Hematopoietic multipotent progenitor cell treated with erythropoietin and hydrocortisone succinate and interleukin-3 and kit ligand, for 6 days (in vitro differentiated cells): ENCODE measurements at places on chromosomes 7 and 10.

DNA sequence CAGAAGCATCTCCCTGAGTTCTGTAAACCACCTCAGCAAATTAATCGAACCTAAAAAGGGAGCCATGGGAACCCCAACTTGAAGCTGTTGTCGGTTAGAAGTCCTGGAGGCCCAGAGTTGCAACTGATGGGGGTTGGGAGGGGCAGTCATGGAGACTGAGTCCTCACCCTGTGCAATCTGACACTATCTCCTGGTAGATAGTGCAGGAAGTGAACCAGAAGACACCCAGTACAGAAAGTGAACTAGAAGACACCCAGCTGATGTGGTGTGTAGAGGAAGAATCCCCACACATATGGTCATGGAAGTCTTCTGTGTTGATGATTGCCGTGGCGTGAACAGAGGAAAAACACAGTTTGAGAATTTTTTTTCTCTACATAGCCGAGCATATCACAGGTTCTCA, 58.8 kb upstream of the SRRM3 start:
- no peak for DNase-seq

DNA sequence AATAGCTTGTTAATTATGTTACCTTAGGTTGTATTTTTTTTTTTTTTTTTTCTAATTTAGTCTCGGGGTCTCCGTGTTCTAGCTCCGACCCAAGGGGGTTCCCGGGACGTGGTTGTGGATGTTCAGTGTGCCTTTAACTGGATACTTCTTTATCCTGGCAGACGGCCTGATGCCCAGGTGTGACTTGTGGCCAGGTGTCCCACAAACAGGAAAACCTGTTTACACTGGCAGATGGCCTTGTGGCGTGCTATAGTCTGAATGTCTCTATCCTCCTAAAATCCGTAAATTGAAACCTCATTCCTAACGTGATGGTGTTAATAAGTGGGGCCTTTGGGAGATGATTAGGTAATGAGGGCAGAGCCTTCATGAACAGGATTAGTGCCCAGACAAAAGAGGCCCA, 546.4 kb upstream of the C7orf33 start:
- no peak for DNase-seq

DNA sequence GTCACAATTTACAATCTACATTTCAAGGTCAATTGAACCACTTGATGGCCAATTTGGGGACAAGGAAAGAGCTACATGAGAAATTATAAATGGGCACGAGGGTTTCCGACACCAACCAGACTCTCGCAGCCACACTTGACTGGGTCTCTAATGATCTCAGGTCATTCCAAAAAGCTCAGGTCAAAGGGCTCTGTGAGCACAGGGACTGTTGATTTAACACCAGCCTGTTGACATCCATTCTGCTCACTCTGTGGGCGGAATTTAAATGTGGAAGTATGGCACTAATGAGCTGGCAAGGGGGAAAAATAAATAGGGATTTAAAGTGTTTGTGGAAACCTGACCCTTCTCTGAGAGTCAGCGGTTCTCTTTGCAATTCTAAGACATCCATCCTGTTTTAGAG, 810.7 kb upstream of the AUTS2 start:
- DNase-seq, result no peak

DNA sequence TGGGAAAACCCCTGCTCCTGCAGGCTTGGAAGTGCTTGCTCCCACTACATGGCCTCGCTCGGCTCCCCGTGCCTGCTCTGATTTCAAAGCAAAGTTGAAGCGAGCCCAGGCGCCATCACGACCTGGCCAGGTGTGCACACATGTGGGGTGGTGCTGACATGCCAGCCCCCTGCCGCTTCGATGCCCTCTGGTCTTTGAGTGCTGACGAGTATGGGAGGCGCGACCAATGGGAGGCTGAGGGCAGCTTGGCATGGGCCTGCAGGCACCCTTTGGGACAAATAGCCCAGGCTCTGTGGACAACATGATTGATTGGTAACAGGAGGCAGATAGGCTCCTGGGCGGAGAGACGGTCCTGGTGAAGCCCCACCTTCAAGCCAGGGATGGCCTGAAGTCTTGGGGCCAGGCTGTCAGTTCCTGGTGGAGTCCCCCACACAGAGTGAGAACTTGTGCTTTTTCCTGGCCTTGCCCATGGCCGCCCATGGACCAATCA, 252.4 kb upstream of the SEMA3A start:
- DNase-seq, result no peak

DNA sequence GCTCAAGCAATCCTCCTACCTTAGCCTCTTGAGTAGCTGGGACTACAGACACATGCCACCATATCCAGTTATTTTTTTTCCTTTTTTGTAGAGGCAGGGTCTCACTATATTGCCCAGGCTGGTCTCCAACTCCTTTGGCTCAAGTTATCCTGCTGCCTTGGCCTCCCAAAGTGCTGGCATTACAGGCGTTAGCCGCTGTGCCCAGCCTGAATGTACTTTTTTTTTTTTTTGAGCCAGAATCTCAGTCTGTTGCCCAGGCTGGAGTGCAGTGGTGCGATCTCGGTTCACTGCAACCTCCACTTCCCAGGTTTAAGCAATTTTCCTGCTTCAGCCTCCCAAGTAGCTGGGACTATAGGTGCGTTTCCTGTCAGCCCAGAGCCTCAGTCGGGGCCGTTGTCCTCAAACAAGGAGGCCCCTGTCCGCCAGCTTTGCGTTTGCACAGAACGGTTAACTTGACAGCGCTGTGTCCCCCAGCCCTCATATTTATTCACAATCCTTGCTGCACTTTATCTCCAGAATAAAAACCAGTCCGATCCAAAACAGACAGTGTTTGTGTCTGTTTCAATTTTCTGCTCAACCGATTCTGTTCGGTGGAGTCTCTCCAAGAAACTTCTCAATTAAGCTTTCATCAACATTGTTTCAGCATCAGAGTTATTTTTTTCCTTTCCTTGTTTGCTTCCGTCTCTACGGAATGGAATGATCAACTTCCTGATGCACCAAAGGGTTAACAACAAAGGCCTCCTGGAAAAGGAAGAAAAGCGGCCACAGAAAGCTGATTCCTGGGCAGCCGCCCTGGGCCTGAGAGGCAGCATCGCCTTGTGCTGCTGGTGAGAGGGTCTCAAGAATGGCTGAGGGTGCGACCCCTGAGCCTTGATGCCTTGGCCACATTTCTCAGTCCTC, 64.5 kb downstream of the PDIA4 start:
- peak; percentile 27 for DNase-seq

DNA sequence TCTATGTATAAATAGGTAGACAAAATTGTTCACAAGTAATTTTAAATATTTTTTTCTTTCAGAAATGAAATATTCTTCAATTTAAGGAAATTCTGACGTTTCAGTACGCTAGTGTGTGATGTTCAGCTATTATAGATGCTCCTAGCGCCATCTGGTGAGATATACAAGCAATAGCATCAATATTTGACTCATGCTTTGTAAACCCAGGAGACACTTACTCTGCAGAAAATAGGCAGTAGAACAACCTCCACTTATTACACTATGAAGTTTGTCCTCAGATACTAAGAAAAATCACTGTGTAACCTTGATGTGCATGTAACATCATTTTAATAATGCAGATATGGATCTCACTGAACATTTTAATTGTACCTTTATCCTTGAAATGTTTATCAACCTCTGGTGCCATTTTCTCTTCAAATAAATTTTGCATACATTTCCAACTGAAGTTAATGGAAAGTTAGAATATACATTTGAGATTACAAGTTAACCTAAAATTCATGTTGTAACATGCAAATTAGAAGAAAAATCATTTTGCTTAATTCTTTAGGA, 151.5 kb upstream of the FAM3C start:
- DNase-seq, result peak; percentile 82
